ENCODE measurements at places on chromosomes 6 and 20.

DNA sequence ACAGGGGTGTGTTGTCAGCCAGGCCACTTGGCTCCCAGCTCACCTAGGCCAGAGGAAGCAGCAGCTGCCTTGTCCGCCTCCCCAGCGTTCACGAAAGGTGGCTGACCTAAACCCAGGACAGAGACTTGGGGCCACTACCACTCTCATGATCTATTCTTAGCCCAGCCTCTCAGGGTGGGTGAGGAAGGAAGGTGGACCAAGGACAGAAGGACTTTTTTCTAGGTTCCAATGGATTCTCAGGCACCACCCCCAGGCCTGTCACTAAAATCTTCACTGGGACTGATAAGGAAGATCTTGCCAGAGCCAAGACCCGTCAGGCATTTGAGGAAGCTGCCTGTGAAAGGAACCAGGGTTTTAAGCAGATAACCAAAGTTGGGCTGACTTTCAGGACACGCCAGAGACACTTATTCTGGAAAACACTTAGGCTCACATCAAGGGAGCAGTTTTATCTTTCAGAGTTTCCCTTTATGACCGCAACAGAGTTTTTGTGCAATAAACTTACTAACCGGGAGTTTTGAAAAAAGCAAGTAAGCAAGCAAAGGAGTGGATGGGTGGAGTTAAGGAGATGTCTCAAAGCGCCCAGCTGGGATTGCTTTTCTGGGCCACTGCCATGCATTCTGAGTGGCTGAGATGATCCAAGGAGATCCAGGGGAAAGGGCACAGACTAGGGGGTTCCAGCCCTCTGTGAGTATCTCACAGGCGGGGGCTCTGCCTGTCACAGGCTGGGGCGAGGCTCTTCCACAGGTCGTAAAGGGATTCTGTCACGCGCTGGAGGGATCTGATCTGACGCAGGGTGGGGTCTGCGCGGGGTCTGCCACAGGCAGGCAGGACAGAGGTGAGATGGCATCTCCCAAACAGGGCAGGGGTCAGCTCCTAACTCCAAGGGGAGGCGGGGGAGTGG is 989 bp downstream of the FITM2 start:
- peak; percentile 47 for DNase-seq

GRCh38 chr6:18835976-18836375 is 448.8 kb downstream of the RNF144B start:
- no peak for DNase-seq

GRCh38 chr6:51112731-51113130 is 294.1 kb downstream of the TFAP2B start:
- DNase-seq, result peak; percentile 7

- DNase-seq, result no peak
Measured at GRCh38 chr6:18023891-18024290, 36.5 kb upstream of the KIF13A start.

DNA sequence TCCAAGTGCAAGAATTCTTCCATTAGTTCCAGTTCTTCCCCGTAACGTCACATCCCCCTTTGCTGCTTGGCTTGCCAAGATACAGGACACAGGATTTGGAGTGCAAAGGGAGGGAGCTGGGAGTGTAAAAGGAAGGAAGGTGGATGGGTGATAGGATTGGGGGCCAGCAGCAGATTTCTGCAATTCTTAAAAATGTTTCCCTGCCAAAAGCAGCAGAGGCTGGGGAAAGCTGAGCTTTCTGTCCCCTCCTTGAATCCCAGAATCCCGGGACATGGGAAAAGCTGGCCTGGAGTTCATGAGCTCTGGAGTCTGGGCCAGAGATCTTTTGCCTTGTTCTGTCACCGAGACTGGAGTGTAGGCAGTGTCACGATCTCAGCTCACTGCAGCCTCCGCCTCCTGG is 60.0 kb upstream of the EPB41L1 start:
- DNase-seq, result peak; percentile 69

DNA sequence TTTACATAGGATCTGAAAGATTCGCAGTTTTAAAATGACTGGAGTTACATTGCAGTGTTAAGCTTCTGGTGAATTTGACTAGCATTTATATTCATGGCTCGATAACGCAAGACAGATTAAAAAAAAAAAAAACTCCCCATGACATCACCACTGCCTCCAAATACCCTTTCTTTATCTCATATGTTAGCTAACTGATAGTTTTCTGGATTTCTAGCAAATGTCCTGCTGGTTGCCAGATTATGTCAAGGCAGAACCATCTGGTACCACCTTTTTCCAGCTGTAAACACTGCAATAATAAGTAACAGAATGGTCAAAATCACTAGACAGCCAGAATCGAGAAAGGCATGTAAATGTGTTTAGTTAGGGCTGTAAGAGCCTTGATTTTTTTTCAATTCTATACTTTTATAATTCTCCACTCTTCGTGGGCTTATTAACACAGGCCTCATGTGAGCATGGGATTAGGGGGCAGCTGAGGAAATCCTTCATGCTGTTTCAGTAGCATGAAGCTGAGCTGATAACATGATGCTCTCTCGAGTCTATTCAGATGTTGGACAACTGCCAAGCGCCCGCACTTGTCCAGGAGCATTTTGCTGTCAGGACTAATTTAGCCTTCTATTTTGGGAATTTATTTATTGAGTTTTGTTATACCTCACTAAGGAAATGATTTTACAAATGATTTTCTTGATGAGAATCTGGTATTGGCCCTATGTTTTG is 166.0 kb upstream of the SCGN start:
- peak; percentile 37 for DNase-seq

GRCh38 chr6:99416892-99417767 is 8.0 kb downstream of the PNISR start:
- DNase-seq, result no peak

DNA sequence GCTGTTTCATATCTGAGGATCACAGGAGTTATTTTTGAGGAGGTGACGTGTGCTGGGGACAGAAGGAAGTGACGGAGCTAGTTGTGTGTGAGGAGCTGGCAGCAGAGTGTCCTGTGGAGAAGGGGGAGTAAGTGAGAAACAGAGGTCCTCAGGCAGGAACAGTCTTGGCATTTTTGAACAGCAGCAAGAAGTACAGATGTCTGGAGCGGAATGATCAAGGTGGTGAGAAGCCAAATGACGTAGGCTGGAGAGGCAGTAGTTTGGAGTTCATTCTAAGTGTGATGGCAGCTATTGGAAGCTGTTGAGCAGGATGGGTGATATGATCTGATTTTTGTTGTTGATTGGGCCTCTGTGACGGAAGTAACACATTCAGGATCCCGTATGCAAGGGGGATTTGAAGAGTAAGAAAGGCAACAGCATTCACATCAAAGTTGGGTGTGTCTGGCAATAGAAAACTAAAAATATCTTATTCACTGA is 52.3 kb downstream of the SOBP start:
- DNase-seq, result no peak

DNA sequence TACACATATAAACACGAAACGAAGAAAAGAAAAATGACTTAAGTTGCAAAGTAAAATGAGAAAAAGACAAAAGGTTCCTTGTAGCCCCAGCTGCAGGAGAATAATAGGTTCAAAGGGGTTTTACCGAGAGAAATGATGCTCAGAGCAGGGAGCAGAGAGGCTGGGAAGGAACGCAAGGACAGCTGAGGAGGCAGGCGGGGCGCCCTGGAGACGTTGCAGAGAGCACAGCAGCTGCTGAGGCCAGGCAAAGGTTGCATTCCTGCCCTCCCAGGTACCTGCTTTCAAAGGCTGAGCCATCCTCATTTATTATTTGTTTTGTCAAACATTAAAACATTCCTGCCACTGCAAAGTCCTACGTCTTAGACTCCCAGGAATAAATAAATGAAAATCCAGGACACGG is 16.2 kb upstream of the VAPB start:
- no peak for DNase-seq

GRCh38 chr6:56093776-56094175 is 153.6 kb downstream of the COL21A1 start:
- no peak for DNase-seq

GRCh38 chr20:61948586-61949362 is 116.9 kb downstream of the TAF4 start:
- no peak for DNase-seq

- DNase-seq, result peak; percentile 28
Measured at GRCh38 chr20:35739294-35740163, 2.5 kb downstream of the RBM39 start.

- DNase-seq, result peak; percentile 49
Measured at GRCh38 chr6:7542065-7542873, 798 bp downstream of the DSP start.

DNA sequence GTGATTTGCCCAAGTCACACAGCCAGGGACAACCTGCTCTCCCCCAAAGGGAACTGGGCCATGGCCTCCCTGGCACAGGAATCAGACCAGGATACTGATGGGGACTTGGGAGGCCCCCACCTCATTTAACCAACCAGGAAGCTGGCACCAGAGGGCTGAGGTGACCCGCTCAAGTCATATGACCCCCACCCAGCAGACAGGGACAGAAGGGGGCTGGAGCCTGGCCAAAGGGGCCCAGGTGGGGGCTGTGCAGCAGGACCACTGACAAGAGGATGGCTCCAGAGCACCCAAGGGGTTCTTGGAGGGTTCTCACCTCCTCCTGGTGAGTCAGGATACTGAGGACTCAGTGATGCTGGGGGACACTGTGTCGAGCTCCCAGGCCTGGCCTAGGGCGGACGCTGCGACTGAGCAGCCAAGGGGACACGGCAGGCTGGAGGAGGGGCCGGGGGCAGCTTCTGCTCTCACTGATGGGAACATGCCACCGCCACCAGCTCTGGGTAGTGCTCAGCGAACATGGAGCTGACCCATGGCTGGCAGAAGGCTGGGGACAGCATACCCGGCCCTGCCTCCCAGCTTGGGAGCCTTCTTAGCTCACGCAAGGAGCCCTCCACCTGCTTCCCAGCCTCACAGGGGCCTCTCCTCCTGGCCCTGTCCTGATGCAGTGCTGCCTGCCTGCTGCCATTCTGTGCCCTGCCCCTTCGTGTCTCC is 1.2 kb downstream of the CST7 start:
- DNase-seq, result peak; percentile 24

GRCh38 chr6:105300090-105300489 is 102.8 kb downstream of the PREP start:
- no peak for DNase-seq

GRCh38 chr20:41135888-41136679 is 1.3 kb upstream of the PLCG1 start:
- no peak for DNase-seq

DNA sequence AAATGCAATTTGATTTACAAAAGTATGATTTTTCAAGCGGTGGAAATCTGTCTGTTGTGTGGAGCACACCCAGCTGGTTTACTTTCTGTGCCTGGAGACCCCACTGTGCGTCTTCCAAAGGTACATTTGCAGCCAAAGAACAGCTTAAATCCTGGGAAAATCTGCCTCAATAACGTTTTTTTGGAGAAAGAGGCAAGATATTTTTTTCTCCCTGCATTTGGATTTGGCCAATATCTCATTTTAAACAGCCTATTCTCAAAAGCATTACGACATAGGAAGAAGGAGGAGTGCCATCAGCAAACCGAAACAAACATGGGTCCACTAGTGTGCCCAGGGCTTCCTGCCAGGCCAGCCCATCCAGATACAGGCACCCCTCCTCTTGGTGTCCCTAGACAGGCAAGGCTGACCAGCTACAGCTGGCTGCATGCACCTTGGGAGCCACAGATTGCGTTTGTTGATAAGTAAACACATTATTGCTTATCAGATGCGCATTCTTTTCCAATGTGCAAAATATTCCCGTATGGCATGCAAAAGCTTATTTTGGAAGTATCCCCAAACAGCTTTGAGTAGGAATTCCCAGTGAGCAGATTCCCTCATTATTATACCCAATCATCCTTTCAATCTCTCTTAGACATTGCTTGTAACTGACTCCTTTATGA is 184.5 kb upstream of the MARCKS start:
- peak; percentile 45 for DNase-seq

DNA sequence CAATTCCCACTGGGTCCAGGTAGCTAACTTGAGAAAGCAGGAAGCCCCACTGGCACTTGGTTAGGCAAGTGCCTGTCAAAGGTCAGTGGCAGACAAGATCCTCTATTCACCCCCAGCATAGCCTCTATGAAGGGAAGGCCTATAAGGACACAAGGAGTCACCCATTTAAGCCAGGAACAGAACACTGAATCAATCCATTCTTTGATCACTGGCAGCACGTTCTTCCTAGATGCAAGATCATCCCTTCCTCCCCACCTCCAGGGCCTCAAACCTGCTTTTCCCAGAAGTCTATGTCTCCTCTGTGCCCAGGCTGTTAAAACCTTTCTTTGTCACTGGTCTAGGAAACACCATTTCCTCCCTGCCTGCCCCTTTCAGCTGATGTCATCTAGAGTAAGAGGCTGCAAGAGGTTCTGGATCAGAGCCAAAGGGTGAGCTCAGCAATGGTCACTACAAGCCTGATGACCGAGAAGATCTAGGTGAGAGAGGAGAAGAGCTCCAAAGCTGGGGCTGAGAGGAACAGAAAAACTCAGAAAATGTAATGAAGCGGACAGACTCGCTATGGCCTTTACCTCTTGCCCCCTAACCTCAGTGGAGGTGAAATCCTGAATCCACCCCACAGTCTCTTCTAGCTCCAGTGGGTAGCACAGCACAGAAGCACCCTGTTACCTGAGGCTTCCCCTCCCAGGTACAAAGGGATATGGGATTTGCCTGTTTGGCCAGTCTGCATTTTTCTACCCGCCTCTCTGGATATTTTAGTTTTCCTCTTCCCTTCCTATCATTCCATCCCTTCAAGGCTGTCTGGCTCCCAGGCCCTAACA is 1.8 kb downstream of the GTPBP2 start:
- peak; percentile 93 for DNase-seq

- DNase-seq, result no peak
Measured at GRCh38 chr6:75656479-75656878, 54.8 kb downstream of the SENP6 start.

DNA sequence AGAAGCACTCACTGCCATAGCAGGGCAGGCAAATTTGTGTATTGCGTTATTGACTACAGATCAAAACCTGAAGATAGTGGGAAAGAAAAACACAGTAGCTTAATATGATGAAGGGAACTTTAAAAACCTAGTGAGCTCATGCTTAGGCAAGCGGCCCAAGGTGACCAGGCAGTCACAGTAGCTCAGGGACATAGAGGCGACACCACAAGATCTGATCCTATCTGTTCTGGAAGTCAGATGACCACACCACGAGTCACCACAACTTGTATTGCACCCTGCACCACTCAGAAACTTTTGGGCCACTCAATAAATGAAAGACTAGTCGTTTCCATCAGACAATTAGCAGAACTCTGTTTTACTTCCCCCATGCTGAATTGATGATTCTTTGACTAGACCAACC is 4.9 kb downstream of the CLIC5 start:
- DNase-seq, result no peak

GRCh38 chr6:99219788-99220187 is 129.7 kb downstream of the FAXC start:
- DNase-seq, result peak; percentile 35

DNA sequence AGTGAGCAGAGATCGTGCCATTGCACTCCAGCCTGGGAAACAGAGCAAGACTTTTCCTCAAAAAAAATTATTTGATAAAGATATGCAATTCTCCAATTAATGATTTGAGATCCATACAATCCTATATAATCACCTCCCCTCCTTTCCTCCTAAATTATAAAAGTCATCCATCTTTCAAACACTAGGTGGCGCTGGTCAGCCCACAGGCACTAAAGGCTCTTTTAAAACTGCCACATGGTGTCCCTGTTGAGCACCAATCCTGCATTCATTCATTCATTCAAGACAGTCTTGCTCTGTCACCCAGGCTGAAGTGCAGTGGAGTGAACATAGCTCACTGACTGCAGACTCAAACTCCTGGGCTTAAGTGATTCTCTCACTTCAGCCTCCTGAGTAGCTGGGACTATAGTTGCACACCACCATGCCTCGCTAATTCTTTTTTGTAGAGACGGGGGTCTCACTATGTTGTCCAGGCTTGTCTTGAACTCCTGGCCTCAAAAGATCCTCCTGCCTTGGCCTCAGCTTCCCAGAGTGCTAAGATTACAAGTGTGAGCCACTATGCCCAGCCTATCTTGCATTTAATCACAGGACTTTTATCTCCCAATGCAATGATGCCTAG is 58.7 kb upstream of the SLC2A12 start:
- DNase-seq, result no peak

GRCh38 chr6:41153451-41153850 is 696 bp downstream of the TREML1 start:
- DNase-seq, result no peak

Data from stomach (tissue), 19 donors.